ENCODE measurements at places on chromosomes 11 and 22. TPM values are rescaled to one million over a fixed set of nuclear protein-coding genes. Genes with fewer than 3 reads are reported as not detected.

The TRIM49 gene
- total RNA-seq, result not detected

The MIOX gene
- not detected for total RNA-seq

The AQP11 gene
- 62.0 TPM for total RNA-seq

The C11orf16 gene
- not detected for total RNA-seq

- no peak for DNase-seq
Observed at GRCh38 chr11:127105593-127106541, 105.3 kb upstream of the KIRREL3 start.

DNA sequence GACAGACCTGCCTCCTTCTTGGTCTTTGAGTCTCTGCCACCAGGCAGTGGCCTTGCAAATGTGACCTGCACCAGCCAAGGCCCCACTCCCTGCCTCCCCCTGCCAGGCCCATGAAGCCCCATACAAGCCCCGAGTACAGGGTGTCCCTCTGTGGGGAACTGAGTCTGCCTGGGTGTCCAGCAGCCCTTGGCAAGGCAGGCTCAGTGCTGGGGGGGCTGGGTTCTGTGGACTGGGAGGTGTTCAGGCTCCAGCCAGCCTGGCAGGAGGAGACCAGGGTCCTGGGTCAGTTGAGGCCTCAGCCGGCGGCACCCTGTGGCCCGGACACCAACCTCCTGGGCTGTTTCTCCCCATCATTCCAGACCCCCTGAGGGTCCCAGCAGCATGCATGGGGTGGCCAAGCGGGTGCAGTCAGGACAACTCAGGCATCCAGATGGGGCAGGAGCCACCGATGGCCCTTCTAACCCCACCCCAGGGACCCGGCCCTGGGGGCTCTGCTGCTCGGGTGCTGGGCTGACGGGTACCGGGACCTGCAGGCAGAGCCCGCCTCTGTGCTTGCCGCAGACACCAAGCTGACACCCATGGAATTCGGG, 5.7 kb downstream of the MUC5AC start:
- DNase-seq, result no peak

DNA sequence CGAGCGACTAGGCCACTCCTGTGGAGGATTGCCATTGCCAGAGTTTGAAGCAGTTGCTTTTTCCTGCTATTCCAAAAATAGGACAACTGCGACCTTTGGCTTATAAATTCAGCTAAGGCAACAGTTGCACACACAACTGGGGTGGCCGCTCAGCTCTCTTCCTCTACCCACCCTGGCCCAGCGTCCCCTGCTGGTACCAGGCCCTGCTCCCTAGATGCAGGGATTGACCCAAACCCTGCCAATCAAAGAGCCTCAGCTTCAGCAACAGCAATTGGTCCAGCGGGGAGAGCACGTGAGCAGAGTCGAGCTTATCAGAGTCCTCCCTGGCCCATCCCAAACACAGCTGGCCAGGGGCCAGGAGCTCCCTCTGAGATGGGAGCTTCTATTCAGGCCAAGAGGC, 22.0 kb upstream of the CABP2 start:
- peak; percentile 67 for DNase-seq

- DNase-seq, result no peak
Observed at GRCh38 chr11:17613428-17613962, 66.4 kb downstream of the OTOG start.

DNA sequence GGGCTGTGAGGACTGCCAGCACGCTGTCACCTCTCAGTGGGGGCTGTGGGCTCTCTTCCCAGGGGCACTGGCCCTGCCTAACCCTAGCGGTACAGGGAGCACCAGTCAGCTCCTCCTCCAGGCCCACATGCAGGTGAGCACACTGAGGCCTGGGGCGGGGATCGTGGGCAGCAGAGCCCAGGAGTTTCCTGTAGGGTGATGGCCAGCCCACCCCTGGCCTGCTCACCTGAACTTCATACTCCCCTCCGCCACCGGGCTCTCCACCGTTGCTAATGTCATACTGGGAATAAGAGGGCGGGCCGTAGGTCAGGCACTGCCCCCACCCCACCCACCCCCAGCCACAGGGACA, 10.0 kb upstream of the TREH start:
- DNase-seq, result no peak

- DNase-seq, result no peak
Observed at GRCh38 chr22:30027791-30028190, 52.5 kb upstream of the HORMAD2 start.

DNA sequence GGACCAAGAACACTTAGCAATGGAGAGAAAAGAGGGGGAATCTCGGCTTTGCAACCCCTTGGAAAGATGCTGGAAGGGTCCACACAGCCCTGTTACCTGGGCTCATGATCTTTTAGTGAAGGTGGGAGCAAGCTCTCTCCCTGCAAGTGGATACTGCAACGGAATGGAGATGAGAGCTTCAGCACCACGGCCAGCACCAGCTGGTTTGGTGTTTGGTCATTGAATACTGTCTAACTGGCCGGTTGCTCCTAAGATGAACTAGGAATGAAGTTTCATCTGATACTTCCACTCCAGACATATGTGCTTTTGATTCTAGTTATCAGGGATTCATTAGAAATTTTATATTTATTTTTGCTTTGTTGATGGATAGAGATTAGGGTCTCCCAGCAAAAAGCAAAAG, 16.3 kb downstream of the HTR3A start:
- no peak for DNase-seq

DNA sequence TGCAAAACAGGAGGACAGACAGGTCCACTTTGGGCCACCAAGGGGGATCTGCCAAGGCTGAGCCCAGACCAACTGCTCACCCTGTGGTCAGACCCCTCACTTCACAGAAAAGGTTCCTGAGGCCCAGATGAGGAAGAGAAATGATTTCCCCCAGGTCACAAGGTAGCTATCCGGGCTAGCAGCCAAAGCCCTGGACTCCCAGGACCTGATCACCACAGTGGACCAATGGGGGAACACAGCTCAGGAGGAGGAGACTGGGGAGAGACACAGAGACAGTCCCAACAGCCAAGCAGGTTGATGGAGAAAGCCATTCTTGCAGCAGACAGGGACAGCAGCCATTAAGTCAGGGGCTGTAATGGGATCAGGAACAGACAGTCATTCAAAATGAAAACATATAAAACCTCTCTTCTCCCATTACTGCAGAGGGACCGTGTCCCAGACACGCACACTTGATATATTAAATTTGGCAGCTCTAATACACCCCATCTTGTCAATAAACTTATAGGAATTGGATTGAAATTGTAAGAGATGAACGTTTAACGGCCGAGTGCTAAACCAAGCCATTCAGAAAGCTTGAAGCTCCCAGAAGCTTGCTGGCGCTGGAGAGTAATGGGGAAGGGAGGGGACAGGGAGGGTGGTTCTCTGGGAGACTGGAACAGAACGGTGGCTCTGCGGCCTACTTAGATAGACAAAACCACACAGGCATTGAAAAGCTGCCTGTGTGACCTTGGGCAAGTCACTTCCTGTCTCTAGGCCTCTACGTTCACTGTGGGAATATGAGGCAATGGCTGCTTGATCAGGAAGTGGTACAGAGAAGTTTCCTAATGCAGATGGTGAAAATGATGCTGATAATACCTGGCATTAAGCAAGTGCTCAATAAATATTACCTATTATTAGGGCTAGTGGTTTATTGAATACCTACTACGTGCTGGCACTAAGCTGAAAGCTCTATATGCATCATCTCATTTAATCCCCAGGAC, 16.0 kb downstream of the ZMAT5 start:
- no peak for DNase-seq

DNA sequence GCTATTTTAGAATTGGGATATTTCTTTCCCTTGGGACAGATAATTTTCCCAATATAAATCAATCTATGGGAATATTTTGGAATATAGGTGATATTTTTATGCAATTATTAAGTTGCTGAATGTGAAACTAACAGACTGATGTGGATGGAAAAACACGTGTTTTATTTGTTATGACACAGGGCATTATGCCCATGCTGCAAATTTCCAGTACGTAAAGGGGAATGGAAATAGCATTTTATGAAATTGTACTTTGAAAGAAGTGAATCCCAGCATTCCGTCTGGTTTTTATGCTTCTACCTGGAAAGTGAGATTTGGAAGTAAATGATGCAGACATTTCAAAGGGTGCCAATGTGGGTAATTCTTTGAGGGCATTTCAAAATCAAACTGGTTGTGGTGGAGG, 142.7 kb downstream of the PARVA start:
- no peak for DNase-seq

- DNase-seq, result peak; percentile 86
Observed at GRCh38 chr11:67572747-67573419, 10.7 kb upstream of the GSTP1 start.

DNA sequence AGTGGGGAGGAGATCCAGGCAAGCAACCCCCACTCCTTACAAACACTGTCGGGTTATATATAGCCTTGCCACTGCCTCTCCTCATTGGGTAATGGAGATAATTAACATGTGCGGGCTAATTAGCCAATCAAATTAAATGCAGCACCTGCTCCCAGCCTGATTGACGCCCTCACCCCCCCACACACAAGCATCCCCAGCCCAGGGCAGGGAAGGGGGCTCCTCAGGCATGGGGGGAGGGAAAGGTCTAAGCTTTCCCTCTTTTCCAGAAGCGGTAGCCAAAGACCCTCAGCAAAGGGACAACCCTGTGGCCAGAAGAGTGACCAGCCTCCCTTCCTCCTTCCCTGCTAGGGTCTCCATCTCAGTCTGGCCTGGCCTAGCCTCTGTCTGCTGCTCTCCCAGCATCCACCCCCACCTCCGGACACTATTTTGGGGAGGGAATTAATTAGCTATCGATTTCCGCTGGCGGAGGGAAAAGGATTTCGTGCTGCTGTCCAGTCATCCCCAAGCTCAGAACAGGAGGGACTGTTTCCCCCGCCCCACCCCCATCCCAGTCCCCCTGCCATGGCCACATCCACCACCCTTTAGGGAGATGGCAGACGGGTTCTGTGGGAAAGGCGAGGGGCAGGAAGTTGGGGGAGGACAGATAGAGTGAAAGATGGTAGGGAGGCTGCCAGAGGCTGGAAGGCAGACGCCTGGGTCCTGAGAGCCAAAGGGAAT, 7.1 kb downstream of the NRXN2 start:
- no peak for DNase-seq

DNA sequence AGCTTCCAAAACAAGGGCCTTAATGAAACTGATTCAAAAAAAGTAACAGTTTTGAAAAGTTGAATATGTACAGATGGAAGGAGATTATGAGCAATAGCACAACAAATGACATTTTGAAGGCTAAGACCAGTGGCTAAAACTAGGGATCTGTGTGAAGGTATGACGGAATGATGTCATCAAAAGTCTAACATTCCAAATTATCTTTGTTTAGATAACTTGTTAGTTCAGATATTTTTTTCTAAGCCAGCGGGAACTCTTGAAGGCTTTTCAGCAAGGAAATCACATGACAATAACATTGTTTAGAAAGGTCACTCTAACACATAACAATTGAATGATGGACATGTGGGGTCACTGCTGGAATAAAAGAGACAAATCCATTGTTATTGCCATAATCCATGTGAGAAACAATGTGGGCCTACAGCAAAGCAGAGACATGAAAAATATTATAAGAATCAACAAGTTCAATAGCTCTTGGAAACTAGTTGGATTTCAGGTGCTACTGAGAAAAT, 260.5 kb downstream of the CASP12 start:
- DNase-seq, result no peak

- DNase-seq, result no peak
Observed at GRCh38 chr11:45884596-45885185, 760 bp upstream of the MAPK8IP1 start.

DNA sequence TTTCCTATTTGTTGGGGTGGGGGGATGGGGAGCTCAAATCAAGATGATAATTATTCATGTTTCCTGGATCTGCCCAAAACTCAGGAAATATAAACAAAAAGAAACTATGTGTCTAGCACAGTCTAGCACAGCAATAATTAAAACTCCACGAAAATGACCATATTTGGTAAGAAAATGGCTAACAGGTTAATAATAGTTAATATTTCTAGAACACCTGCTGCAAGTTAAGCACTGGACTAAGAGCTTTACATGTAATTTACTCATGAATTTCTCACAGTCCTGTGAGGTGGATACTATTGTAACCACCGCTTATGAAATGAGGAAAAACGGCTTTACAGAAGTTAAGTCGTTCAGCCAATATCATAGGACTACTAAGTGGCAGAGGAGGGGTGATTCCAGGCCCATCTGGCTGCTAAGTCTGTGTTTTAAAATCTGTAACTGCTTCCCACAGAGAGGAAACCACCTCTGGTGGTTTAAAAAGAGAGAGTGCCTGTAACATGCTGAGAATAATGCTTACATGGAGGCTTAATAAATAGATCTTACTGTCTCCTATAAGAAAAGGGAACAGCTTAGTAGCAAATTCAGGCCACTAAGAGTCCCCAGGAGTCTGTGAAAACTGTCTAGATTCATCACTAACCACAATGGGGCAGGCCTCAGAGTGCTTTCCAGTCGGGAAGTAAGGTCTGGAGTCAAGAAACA, 11.0 kb upstream of the AMOTL1 start:
- no peak for DNase-seq

DNA sequence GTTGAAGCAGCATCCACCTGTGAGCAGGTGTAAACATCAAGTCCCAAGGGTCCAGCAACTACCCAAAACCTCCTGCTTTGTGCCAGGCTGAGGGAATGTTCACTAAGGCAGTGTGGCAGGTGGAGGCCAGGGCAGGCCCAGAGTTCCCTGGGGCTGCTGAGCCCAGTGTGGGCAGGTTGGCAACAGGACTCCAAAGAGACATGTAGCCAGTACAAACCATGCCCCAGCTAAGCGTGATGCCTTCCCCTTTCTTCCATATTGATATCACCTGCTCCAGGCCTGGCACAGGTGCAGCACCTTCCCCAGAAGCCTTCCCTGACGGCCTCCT, 30.0 kb upstream of the SCUBE2 start:
- no peak for DNase-seq

DNA sequence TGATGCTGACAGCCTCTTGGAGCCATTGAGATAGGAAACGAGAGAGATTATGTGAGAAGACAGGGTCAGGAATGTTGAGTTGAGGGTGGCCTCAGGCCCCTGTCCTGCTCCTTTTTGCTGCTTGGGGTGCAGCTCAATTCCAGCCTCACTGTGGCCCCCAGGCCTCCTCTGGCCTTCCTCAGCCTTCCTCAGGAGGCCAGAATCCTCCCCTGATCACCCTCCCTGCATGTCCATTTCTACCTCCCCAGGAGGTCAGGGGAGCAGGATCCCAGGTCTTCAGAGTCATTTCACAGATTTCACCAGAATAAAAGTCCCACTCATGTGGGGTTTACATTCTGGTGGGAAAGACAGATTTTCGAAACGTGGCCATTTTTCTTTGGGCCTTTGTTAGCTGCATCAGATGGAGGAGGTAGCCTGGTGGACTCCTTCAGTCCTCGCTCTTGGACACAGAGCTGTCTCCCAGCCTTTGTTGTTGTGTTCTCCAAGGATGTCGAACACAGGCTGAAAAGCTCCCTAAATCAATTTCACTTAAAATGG, 2.2 kb upstream of the KCNQ1OT1 start:
- no peak for DNase-seq
